ENCODE measurements at places on chromosomes 3 and 15.

DNA sequence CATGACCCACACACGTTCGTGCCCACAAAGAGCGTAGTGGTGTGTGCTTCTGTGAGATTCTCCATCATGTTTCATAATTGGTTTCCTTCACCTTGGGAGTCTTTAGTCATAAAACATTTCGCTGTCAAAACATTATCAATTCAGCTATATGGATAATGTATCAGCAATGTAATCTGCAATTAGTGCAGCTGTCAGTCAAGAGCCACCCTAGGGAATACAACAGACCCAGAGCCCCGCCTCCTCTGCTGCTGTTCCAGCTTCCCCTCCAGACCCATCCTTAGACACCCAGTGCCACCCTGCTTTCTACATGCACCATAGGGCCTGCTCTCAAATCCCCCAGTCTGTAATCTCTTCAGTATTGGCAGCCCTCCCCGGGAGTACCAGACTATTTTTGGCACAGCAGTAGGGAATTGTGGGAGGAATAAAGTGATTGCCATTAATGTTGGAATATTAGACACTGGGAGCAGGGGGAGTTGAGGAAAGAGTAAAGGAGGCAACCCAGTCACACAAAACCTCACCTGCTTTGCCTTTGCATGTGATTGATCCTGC, 31.5 kb upstream of the C3orf80 start:
- DNase-seq: no peak

DNA sequence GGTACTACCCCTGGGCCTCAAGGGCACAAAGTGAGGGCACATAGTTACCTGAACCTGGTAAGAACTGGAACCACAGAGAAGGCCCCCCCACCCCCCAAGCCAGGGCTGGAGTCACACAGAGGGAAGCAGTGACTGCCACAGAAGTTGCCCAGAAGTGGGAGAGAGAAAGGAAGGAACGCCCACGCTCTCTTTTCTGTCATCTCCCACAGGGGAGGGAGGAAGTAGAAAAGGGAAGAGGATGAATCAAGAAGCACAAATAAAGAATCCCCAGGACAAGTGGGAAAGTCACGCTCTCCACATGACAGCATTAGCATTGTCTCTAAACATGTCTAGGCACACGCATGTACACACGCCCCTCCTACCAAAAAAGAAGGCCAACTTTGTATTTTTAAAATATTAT, 114.7 kb upstream of the FRMD4B start:
- DNase-seq: no peak

GRCh38 chr3:10334042-10334441, 13.1 kb upstream of the SEC13 start:
- no peak for DNase-seq

DNA sequence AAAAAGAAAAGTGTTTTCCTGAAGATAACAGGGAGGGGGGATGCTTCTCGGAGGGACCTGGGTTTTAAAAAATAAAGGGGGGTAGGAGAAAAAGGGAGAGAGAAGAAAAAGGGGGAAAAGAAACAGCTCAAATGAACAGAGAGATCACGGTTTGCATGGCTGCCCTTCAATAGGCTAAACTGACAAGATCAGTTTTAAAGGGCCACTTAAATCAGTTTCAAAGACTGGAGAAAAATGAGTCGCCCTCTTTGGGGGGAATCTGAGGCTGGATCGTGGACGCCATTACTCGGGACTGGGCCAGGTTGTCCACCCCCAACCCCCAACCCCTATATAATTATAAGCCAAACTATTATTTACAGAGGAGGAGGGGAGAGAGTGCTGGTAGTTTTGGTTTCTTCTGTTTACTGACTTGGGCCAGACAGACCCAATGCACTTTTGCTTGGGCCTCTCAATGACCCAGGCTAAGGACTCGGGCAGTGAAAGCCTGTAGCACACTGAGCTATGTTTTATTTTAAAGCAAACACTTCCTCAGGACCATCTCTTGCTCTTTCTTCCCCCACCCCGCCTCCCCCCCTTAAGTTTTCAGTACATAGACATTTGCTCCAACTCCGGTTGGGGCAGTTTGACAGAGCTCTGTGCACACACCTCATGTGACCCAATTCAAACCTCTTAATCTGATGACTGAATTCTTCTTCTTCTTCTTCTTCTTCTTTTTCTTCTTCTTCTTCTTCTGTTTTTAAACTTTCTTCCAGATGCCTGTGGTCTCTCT, 6.3 kb downstream of the NR2F2 start:
- DNase-seq: no peak

DNA sequence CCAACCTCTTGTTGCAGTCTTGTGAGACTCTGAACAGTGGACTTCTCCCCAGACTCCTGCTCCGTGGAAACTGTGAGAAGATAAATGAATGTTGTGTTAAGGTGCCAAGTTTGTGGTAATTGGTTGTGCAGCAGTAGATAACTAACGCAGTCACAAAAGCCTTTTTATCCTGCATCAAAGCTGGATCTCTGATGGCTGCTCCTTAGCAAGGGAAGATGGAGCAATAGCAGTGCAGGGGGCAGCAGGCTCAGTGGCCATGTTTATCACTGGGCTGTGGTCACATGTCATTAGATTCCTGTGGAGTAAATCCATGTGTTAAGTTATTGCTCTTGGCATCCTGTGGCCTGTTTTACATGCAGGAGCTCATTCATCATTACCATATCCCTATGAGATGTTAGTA, 13.5 kb downstream of the CMTM7 start:
- no peak for DNase-seq

DNA sequence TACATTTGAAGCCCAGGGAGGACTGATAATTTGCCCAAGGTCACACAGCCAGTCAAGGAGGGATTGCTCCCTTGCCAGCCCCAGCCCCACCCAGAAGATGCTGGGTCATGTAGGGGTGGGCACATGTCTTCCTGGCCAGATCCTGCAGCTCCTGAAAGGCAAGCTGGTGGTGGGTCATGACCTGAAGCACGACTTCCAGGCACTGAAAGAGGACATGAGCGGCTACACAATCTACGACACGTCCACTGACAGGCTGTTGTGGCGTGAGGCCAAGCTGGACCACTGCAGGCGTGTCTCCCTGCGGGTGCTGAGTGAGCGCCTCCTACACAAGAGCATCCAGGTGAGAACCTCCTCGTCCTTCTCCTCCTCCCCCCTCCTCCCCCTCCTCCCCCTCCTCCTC, 13.2 kb downstream of the ISG20 start:
- DNase-seq: no peak

DNA sequence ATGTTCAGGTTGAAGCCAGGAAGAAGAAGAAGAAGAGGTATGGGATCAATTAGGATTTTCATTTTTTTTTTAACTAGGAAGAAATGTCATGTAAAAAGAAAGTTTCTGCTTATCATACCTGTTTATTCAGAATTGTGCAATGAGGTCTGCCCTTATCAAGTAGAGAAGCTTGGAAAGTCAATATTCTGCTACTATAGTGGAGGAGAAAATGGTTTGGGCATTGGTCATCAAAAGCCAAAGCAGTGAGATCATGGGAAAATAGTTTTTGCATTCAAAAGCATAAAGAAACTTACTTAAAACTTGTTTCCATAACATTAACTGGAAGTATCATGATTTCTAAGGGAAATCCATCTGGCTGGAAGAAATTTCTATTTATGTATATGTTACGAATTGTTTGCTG, 1239.2 kb downstream of the NSUN3 start:
- DNase-seq: no peak

- no peak for DNase-seq
Observed at GRCh38 chr3:167840247-167840646, 104.7 kb downstream of the SERPINI1 start.

- no peak for DNase-seq
Observed at GRCh38 chr3:172167892-172168648, 128.7 kb downstream of the FNDC3B start.

GRCh38 chr15:60899322-60899966, 329.7 kb downstream of the RORA start:
- DNase-seq: no peak

GRCh38 chr15:55257012-55257670, 32.5 kb downstream of the RAB27A start:
- DNase-seq: no peak

DNA sequence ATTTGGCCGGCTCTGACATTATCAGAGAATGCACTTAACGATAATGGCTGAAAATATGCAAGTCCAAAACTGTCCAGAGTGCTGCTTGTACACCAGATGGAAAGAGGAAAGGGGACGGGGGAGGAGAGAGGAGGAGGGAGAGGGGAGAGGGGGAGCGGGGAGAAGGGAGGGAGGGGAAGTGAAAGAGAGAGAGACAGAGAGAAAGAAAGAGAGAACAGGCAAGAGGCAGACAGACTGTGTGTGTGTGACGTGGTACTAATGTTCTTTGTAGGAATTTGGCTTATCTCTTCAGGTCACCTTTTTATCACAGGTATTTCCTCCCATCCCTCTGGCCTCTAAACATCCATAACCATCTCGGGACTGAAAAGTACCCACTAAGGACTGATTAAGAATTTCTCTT, 75.1 kb upstream of the LMOD3 start:
- no peak for DNase-seq

DNA sequence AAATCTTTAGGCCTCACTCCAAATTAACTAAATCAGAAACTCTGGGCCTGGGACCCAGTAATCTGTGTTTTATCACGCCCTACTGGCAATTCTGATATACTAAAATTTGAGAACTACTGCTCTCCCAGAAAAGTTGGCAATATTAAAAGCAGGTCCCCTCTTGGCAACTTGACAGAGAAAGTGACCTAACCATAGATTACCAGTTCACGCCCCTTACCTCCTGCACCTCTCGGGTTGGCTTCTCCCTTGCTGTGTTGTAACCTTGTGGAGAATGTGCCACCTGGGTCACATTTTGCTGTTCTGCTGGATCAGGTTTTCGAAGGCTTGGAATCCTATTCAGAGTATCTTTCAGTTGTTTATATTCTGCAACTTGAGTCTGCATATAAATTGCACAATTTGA, 59.1 kb downstream of the GOLIM4 start:
- no peak for DNase-seq

DNA sequence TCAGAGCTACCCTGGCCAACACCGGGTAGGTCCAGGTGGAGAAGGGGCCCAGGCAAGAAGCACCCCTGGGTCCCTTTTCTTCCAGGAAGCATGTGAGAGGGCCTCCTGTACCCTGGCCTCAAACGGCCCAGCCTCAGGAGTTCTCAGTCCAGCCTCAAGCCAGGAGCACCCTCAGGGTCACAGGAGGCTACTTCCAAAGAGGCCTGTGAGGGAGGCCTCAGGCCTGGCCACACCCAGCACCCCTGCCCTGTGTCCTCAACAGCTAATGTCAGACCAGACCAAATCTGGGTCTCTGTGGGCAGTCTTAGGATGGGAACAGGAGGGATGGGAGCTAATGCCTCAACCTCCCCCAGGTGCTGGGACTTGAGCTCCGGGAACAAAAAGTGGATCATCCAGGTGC, 23.5 kb downstream of the PTH1R start:
- DNase-seq: no peak

- DNase-seq: no peak
Observed at GRCh38 chr3:120451272-120451761, 525 bp upstream of the FSTL1 start.

- no peak for DNase-seq
Observed at GRCh38 chr15:99850517-99850916, 117.3 kb upstream of the LYSMD4 start.

DNA sequence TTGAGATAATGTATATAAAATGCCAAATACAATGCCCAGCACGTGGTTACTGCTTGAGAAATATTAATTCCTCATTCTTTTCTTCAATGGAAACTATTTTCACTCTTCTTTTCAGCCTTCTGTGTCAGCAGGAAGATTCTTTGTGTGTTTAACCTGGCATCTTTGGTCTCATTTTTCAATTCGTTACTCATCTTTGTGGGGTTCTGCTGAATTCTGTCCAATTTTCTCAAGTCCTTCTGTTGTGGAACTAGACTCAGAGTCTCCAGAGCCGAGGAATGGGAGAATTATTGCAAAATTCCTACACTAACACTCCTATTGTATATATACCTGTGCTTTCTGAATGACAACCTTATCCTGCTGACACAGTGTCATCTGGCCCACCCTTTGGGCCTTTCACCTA, 96.8 kb upstream of the RGMA start:
- no peak for DNase-seq

- no peak for DNase-seq
Observed at GRCh38 chr15:49573421-49573820, 47.2 kb downstream of the FAM227B start.

GRCh38 chr15:91922646-91923547, 69.4 kb downstream of the SLCO3A1 start:
- no peak for DNase-seq

GRCh38 chr3:141537856-141538255, 51.0 kb downstream of the RASA2 start:
- no peak for DNase-seq

- DNase-seq: no peak
Observed at GRCh38 chr15:32893421-32893820, 175.6 kb downstream of the GREM1 start.

- no peak for DNase-seq
Observed at GRCh38 chr3:142625153-142625440, 28.9 kb downstream of the PLS1 start.

- DNase-seq: peak; percentile 26
Observed at GRCh38 chr3:47096959-47097358, 67.0 kb downstream of the SETD2 start.

- DNase-seq: no peak
Observed at GRCh38 chr15:58311556-58311955, 120.2 kb upstream of the LIPC start.

DNA sequence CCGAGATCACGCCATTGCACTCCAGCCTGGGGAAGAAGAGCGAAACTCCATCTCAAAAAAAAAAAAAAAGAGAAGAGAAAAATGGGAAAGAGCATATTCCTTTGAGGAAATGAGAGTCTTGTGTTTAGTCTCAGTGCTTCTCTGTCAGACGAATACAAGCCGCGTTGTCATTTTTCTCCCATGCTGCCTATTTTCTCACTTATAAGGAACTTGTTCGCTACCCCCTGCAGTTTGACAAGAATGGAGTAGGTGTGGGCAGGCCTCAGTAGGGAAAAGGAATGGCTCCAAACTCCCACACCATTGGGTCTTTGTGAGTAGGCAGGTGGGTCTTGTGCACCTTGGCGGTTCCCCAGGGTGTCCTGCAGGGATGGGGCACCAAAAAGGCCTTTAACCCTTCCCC, 6.5 kb downstream of the GPR160 start:
- no peak for DNase-seq

DNA sequence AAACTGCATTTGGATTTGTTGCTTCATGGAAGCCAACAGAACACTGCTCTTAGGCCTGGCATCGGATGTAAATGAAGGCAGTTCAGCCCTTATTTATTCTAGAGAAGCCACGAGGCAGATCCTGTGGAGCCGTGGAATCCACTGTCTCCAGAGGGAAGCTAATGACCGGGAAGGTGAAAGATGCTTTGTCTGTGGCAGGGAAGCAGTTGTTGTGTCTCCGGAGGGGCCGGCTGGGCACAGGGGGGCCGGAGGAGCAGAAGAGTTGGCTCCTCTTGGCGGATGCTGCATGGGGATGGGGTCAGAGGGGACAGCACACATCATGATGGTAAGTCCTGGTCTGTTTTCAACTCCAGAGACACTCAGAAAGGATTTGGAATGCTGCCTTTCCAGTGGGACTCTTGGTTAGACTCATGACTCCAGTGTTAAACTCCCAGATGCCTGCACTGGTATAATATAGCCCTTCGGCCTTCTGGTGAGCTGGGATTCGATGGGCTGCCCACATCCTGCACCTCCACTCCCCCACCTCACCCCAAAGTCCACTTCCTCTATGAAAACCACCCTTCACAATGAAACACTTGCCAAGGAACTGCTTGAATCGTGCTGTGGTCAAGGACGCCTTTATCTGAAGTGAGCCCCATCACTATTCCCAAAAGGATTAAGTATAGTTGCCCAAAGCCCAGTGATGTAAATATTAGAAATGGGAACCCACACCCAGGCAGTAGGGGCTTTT, 33.6 kb downstream of the TPM1 start:
- DNase-seq: no peak

GRCh38 chr3:166697495-166697894, 682.6 kb downstream of the ZBBX start:
- no peak for DNase-seq

Measured in GM04504 (cell line).